ENCODE measurements at places on chromosomes 7 and 10.
A peak's percentile ranks its signal among the peaks of the same experiment; 100 is the strongest.

GRCh38 chr10:33272635-33273034 is 61.8 kb downstream of the NRP1 start:
- no peak for DNase-seq

- DNase-seq: no peak
Measured at GRCh38 chr7:143015926-143016490, 10.9 kb downstream of the OR9A2 start.

- no peak for DNase-seq
Measured at GRCh38 chr10:48760983-48761382, 76.3 kb downstream of the WDFY4 start.

DNA sequence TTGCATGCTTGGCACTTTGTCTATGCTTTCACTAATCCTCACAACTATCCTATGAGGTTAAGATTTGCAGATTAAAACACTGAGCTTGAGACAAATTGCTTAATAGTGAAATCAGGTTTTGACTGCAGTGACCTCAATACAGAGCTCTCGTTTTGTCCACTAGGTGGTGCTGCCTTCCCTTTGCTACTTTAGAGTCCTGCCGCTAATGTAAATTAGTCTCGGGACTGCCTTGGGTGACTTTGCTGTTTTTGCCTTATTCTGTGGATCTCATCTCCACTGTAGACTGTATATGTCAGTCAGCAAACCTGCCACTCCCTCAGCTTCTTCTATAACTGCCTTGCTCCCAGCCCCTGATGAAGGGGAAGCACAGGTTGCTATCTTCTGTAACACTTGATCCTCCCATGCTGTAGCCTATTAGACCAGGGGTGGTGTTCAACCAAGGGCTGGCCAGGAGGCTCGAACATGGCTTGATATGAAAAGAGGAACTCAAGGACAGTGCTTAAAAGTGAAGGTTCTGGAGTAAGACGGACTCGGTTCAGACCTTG is 26.0 kb downstream of the ASB4 start:
- DNase-seq: no peak

DNA sequence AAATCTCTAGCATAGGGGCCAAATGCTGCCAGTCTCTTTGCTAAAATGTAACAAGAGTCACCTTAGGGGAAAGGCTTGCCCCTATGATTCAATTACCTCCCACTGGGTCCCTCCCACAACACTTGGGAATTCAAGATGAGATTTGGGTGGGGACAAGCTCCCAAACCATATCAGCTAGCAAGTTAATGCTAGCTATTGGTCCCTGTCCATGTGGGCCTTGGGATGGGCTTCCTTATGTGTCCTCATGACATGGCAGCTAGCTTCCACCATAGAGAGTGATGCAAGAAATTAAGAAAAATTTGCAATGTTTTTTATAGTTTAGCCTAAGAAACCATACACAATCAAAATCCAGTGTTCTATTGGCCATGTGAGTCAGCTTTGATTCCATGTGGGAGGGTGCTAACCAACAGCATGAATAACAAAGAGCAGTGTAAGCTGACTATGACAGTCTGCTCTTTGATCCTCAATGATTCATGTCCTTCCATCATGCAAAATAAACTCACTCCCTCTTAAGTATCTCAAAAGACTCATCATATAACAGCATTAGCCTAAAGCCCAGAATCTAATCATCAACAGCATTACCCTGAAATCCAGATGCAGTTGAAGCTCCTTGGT is 21.7 kb upstream of the ZNF365 start:
- no peak for DNase-seq

GRCh38 chr10:113449006-113449695 is 103.7 kb upstream of the HABP2 start:
- no peak for DNase-seq

- no peak for DNase-seq
Measured at GRCh38 chr7:2646680-2647571, 15.1 kb downstream of the TTYH3 start.

DNA sequence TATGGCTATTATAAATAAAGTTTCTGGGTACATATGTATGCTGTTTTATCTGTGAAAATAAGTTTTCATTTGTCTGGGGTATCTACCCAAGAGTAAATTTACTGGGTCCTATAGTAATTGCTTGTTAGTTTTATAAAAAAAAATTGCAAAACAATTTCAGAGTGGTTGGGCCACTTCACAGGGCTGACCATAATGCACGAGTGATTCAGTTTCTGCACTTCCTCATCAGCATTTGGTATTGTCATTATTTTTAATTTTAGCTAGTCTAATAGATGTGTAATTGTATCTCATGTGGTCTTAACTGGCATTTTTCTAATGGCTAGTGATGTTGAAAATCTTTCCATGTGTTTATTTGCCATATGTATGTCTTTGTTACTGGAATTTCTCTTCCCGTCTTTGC is 452.4 kb upstream of the AKR1E2 start:
- no peak for DNase-seq

DNA sequence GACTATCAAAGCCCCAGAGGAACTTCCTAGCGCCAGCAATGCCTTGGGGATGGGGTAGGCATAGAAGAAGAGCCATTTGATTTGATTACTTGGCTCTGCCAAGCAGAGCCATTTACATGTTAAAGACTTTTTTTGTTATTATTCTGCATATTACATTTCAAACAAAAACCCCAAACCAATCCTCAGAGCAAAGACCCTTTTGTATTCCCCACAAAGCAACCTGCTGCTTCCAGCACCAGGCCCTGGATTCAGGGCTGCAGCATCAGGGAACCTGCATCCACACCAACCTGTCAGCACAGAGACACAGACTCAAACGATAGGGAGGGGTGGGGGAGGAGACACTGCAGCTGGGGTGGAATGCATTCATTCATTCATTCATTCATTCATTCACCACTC is 73.2 kb downstream of the GRID1 start:
- DNase-seq: no peak

DNA sequence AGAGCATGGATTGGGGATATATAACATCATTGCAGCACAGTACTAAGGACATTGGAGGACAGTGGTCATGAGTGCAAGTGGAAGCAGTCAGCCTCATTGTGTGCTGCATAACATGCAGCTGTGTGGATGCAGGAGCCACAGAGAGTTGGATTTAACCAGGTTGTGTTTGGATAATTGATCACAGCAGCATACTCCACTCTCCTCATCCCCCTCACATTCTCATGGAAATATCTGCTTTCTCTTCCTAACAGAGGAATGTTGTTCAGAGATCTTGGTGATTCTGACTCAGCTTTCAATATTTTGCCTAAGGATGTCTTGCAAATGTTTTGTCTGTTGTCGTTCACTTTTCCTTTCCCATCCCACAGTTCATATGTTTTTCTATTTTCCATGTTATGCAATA is 31.8 kb upstream of the LSM8 start:
- DNase-seq: no peak

DNA sequence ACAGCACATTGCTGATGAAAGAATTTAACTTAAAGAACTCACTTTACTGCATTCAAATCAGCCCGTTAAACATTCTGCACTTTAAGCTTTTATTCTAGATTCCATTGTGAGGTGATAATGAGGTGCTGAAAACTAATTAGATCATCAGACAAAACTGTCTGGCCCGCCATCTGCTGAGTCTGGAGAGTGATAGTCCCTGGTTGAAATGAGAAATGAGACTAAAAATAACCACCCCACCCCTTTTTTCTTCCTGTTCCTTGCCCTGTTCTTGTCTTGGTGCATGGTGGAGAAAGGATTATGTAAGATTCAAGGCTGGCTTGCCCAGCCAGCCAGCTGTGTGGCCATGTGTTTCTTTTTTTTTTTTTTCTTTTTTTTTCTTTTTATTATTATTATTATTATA is 277.0 kb upstream of the COBL start:
- DNase-seq: no peak

- no peak for DNase-seq
Measured at GRCh38 chr7:116500078-116500853, 728 bp downstream of the CAV2 start.

- DNase-seq: peak; percentile 75
Measured at GRCh38 chr7:83162402-83163256, at the start of gene PCLO. Gene PCLO, minus strand, starts transcription at chr7:83162884. Its CDS starts 292 bp downstream, at chr7:83162592.
